B cell (primary cell): ENCODE measurements at places on chromosomes 2 and 18. TPM values are rescaled to one million over a fixed set of nuclear protein-coding genes. Genes with fewer than 3 reads are reported as not detected.

Gene ANKZF1
- 181 and 199 TPM in 2 replicates for total RNA-seq

DNA sequence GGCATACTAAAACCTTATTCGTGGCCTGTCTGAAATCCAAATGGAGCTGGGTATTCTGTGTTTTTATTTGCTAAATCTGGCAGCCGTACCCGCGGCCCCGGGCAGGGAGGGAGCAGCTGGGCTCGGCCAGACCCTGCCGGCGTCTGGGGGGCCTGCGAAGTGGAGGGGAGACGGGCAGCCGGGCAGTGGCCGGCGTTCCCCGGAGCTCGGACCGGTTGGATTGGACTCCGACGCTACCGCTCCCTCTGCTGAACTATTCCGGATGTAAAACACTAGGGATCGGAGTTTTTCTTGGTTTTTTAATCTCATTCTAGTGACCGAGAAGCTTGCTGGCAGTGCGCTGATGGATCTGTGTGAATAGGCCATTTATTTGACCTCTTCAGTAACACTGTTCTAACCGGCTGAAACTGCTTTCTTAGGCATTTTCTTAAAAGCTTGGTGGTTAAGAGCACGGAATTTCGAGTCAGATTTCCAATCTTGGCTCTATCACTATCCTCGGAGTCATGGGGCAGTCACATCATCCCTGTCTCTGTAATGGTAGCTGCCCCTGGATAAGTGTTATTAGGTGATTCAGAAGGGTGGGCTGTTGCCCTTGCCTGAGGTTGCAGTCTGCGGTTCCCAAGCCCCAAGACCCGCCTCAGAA is 694 bp downstream of the UNC50 start:
- no peak for DNase-seq

DNA sequence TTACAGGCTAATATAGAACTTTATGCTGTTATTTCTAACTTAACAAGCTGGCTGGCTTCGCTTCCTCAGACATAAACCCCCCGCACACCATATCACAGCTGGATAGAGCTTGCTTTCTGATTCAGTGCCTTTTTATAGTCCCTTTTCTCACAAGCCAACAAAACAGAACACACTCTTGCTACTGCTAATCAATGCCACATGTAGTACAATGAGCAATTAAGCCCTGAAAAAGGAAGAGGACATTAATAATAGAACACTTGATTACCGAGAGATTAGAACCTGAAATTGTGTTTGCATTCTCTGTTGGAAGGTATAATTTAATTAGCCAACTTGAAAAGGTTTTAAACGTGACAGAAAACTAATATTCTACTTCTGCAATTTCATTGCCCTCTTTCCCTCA is 267.7 kb upstream of the CYRIA start:
- no peak for DNase-seq

Gene ADCYAP1
- not detected in 2 replicates for total RNA-seq

Gene CLEC4F
- total RNA-seq: not detected in 2 replicates

GRCh38 chr18:77020561-77020960 is 112.0 kb downstream of the MBP start:
- DNase-seq: no peak

- DNase-seq: no peak
Measured at GRCh38 chr2:119179202-119179601, 20.7 kb upstream of the C1QL2 start.

GRCh38 chr2:133518700-133519344 is 49.4 kb downstream of the NCKAP5 start:
- no peak for DNase-seq

GRCh38 chr2:26723475-26723874 is 31.0 kb downstream of the KCNK3 start:
- no peak for DNase-seq

- DNase-seq: no peak
Measured at GRCh38 chr18:53496028-53496427, 728.4 kb downstream of the MBD2 start.
